ENCODE measurements at places on chromosomes 12 and 14.

DNA sequence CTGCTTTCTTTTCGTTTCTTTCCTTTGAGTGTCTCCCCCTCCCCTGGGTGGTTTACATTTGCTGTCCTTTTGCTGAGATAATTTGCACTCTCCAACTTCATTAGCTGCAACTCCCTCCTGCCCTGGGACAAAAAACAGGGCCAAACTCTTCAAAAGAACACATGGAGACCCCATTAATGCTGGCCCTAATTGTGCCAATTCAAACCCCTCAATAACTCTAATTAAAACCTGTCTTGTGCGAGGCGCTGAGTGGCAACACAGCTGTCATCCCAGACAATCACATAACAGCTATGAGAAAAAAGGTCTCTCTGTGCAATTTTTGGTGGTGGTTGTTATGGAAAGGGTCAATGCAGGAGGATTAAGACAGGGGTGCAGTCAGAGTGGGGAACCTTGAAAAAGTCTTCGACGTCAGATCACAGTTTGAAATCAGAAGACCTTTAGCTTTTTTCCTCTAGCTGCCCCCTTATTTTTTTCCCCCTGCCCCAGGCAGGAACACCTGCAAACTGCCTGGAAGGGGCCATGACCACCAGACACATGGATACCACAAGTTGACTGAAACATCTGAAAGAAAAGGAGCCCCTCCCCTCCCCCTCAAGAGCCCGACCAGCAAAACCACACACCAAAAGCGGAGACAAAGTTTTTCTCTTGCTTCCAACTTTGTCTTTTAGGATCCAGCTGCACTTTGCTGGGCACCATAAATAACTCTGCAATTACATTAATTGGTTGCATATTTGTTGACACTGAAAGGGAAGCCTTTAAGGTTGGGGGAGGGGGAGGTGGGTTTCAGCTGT lies 26.5 kb upstream of the SMOC1 start:
- DNase-seq: no peak

GRCh38 chr12:26345471-26346003 lies 150.2 kb downstream of the SSPN start:
- DNase-seq: no peak

GRCh38 chr12:11904124-11904523 lies 166.6 kb upstream of the BCL2L14 start:
- DNase-seq: no peak

DNA sequence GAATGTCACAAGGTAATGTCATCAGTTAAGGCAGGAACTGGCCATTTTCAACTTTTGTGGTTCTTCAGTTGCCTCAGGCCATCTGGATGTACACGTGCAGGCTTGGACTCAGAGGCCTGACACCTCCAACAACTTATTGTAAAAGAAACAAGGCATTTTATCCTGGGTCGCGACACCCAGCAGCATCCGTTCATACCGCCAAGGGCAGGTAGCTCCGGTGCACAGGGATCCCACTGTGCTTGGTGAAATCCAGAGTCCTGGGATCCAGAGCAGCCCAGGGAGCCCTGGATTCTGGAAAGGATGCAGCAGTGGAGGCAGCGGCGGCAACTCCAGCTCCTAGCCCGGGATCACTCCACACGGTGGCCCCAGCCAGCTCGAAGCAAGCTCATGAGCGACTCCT lies 380.9 kb upstream of the STXBP6 start:
- DNase-seq: no peak

GRCh38 chr12:51992246-51992645 lies 14.5 kb upstream of the TAMALIN start:
- no peak for DNase-seq

DNA sequence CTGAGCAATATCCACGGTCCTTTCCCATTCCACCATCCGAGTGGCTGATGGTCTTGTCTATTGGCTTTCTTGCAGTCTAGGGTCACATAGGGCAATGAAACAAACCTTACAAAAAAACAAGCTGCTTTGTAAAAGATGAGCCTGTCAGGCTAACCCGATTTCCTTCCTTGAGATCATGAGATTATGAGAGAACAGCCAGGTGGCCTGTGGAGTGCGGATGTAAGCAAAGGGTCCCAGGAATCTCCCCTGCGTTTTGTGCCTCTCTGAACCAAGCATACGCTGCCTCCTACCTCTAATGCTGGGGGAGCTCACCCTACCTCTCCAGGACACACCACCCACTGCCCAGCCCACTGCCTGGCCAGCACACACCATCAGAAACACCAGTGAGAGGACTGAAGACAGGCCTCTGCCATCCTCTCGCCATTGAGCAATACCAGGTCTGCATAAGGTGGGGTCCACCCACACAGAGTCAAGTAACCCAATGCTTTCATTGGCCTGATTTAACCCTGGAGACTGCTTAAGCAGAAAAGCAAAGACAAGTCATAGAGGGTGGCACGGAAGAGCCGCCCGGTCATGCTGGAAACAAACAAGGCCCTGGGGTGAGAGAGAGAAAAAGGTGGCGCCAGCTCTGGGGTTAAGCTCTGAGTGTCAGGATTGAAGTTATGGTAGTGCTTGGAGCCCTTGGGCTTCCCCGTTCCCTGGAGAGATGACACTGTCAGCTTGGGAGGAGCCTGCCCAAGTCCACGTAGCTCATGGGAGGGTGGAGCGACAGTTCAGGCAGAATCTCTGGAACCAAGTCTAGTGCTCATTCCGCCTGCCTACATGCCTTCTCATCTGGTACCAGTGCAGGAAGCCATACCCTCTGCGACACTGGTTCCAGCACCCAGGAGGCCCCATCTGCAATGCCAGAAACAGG lies 46.6 kb downstream of the CALM1 start:
- DNase-seq: no peak

- DNase-seq: no peak
Measured at GRCh38 chr14:23182372-23183157, 895 bp downstream of the SLC7A8 start.

DNA sequence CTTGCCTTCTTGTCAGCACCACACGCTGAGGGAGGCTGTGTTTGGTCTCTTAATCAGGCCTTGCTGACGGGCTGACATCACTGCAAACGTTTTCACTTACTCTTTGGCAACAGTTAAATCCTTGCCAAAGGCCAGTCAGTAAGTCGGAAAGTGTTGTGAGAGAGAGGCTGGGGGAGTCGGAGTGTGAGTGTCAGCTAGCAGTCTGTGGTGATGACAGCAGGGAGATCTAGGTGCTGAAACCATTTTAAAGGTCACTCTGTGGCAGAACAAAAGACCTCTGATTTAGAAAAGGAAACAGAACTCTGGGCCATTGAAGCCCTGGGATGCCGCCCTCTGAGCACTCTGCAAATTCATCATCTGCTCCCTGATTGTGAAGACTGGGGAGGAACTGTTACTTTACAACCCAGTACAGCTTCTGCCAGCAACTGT lies 143.5 kb downstream of the PAX9 start:
- no peak for DNase-seq

- DNase-seq: no peak
Measured at GRCh38 chr12:49951411-49952240, 1.1 kb downstream of the AQP2 start.

DNA sequence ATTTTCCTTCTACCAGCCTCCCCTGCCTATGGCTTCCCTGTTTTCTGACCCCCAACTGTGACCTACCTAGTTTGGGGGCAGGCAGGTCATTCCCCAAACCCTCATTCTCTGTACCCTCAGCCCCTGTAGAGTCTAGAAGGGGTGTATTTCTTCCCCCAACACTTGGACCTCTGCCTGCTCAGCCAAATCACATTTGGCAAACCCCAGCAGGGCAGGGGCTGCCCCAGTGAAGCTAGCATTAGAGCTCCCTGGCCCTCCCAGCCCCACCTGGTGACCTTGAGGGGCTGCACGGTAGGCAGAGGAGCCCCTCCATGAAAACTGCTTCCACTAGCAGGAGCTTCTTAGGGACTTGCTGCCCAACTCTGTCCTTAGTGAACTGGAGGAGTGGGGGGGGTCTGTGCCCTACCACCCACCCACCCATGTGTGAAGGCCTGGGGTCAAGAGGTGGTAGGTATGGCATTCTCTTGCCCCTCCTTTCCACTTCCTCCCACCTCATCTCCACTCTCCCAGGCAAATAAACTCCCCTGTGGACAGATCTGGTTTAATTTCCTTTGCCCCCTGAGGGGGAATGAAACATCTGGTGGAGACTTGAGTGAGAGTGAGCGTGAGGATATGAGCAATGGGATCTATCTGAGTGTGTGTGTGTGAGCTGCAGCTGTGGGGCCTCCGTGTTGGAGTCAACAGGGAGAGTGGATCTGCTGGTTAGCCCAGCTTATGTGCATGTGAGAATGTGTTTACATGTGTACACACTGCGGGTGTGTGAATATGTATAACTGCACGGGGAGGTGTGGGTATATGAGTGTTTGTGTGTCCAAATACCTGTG lies 1.6 kb downstream of the NXPH4 start:
- no peak for DNase-seq

DNA sequence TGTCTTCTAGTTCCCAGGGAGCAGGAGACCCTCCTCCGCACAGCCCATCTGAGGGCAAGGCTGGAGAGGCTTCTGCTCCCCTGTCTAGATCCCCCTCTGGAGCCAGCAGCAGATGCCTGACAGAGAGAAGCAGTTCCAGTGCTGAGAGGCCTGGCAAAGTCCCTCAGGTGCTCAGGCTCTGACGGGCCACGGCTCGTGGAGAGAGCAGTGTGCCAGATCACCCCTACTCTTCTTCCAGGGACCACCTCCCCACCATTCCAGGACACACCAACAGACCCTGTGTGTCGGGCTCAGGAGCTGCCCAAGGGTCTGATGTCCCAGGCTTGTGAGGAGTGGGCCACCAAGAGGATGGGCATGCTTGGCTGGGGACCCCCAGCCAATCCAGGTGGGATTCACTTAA lies 22.5 kb upstream of the C14orf180 start:
- no peak for DNase-seq

- no peak for DNase-seq
Measured at GRCh38 chr14:98364961-98365360, 907.0 kb downstream of the BCL11B start.

DNA sequence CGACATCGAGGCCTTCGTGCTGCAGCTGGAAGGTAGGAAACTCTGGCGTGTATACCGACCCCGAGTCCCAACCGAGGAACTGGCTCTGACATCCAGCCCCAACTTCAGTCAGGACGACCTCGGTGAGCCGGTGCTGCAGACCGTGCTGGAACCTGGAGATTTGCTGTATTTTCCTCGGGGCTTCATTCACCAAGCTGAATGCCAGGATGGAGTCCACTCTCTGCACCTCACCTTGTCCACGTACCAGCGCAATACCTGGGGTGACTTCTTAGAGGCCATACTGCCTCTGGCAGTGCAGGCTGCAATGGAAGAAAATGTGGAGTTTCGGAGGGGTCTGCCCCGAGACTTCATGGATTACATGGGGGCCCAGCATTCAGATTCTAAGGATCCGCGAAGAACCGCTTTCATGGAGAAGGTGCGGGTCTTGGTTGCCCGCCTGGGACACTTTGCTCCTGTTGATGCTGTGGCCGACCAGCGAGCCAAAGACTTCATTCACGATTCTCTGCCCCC lies 1.4 kb downstream of the RIOX1 start:
- no peak for DNase-seq

- no peak for DNase-seq
Measured at GRCh38 chr12:131592972-131593371, 117.9 kb upstream of the SFSWAP start.

- DNase-seq: no peak
Measured at GRCh38 chr12:77328326-77328725, 263.0 kb upstream of the E2F7 start.

DNA sequence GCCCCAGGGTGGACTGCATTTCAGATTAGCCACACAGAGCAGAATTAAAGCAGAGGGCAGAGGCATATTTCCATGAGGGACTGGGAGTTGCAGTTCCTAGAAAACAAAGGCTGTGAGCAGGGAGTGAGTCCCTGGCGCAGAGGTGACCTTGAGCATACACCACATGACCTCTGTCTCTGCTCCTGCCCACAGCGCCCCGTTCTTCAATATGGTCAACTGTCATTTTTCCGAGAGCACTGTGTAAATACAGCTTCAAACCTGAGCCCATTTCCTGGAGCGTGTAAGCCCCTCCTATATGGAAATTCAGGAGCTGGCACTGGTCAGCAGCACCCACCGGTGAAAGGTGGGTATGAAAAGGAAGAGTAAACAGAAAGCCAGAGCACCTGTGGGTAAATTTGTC lies 192.2 kb upstream of the PELI2 start:
- no peak for DNase-seq

DNA sequence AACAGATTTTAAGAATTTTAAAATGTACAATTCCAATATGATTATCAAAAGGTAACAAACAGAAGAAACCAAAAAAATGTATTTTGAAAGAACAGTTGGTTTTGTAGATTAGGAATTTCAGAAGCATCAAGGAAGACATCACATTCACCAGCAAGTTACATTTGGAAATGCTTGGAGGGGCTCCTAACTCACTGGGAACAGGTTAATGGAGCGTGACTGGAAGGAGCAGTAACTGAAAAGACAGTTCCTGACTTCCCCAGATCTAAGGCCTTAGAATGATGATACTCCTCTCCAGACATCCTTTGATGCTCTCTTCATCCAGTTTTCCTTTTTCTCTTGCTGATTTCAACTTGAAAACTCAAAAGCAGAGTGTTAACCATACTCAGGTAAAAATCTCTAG lies 220.0 kb upstream of the EGLN3 start:
- no peak for DNase-seq

- no peak for DNase-seq
Measured at GRCh38 chr14:55107766-55108554, 21.1 kb upstream of the LGALS3 start.

- no peak for DNase-seq
Measured at GRCh38 chr12:54680374-54680773, 32.2 kb upstream of the DCD start.

GRCh38 chr12:10130042-10130441 lies at the start of gene CLEC7A:
CLEC7A (minus strand) TSS chr12:10130199; CDS start chr12:10130082, 117 bp downstream.
- DNase-seq: no peak

- no peak for DNase-seq
Measured at GRCh38 chr12:53770281-53770680, 18.5 kb upstream of the CISTR start.

DNA sequence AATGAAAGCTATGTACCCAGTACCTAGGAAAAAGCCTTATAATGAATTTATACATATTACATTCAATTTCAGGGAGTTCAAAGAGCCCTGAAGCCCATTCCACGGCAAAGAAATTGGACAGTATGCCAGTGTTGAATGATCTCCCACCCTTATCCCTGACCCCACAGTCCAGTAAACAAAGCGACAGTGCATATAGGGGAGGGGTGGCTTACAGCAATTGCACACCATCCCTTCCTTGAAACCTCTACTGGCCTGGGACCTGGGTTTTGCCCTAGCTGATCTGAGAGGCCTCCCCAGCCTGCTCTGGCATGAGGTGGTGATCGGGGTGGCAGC lies 17.3 kb upstream of the RND1 start:
- DNase-seq: no peak

DNA sequence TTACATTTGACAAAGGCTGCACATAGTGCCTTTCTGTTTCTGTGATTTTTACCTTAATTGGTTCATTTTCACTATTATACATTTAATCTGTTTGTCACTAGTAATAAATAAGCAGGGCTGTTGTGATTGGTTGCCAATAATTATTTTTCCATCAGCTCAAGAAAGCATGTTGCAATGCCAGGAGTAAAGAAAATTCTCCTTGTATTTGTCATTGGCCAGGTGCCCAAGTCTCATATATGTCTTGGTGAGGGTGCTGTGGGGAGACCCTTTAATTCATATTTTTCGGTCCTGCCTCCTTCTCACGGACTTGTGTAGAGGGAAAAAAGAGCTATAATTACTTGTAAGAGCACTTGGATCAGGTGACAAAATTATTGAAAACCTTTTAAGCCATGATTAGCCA lies 108.0 kb downstream of the KITLG start:
- DNase-seq: no peak

- no peak for DNase-seq
Measured at GRCh38 chr12:118354903-118355302, 17.8 kb downstream of the TAOK3 start.

- no peak for DNase-seq
Measured at GRCh38 chr14:68243450-68244010, 424.0 kb downstream of the RAD51B start.

- no peak for DNase-seq
Measured at GRCh38 chr14:95314609-95315008, 5.1 kb downstream of the CLMN start.
